ENCODE measurements at places on chromosomes 6 and 20.

DNA sequence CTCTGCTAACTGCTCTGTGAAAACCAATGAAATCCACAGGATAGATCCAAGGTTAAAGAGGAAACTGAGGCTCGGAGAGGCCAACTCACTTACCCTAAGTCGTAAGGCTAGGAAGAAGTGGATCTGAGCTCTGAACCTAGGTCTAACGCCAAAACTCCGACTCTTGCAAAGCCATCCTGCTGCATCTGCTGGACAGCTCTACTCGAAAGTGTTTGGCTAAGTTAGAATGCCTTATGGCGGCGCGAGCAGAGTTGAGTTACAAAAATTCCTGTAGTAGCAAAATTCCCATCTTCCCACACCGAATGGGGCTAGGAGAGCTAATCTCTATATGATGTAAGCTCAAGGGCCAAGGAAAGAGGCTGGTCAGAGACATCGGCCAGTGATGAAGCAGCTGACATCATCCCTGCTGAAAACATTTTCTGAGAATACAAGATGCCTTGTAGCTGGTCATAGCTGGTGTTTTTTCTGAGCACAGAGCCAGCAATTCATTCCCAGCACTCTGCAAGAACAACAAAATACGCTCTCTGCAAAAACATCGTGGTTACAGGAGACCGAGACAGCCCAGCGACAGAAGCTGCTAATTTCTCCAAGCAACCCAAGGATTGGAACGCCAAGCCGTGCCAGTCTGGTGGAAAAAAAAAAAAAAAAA, 1.8 kb downstream of the SPATA2 start:
- no peak for DNase-seq

- no peak for DNase-seq
Observed at GRCh38 chr20:1422753-1423152, 29.9 kb upstream of the FKBP1A start.

- no peak for DNase-seq
Observed at GRCh38 chr20:41135187-41135887, 2.0 kb upstream of the PLCG1 start.

GRCh38 chr6:68880050-68880813, 245.2 kb downstream of the ADGRB3 start:
- DNase-seq: no peak

DNA sequence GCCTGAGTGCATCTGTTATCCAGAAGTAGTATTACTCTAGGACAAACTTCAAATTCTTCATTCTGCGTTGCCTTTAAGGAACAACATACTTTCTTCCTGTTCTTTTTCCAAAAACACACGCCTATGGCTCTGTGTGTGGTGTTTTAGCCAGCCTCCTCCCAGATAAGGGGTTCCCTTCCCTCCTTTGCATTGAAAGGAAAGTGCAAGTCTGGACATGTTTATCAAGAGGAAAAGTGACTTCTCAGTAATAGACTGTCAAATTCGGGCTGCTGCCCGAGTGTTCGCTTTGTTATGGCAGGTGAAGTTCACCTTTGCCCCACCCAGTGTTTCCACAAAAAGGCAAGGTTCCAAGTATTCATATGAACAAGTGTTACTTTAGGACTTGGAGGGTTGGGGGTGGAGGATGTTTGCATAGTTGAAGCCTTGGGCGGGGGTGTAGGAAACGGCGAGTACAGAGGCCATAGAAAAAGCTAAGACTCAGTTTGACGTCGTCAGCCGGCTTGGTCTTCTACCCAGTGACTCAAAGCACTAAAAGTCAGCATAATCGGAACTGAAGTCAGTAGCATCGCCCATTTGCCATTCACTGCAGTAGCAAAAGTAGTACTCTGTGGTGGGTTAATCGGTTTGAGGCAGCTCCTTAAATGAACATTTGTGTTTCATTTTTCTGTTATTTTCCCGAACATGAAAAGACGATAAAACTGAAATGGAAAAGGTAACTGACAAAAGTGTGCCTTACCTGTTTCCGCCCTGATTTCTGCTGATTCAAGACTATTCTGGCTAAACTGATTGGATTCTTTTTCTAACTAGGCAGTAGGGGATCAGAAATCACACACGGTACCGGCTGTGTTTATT, 12.5 kb downstream of the PRDM1 start:
- no peak for DNase-seq

DNA sequence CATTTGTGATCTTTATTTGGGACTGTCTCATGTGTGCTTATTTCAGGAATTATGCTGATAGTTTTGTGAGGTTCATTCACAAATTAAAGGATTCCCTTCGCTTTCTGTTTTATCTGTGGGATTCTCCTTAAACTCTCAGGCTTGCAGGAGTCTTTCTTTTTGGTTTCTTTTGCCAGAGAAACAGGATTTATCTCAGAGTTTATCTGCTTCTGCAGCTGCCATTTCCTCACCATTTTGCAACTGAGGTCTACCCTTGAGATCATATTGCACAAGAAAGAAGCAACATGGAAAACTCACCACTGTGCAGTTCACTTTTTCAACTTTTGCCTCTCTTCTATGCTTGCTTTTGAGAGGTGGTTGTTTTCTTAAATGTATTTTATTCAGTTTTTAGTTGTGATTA, 201.0 kb downstream of the PRL start:
- no peak for DNase-seq

GRCh38 chr6:79450984-79451383, 86.2 kb downstream of the LCA5 start:
- DNase-seq: no peak

GRCh38 chr6:5208057-5208456, 52.7 kb downstream of the LYRM4 start:
- no peak for DNase-seq

- DNase-seq: no peak
Observed at GRCh38 chr6:150934380-150934779, 68.9 kb downstream of the MTHFD1L start.

DNA sequence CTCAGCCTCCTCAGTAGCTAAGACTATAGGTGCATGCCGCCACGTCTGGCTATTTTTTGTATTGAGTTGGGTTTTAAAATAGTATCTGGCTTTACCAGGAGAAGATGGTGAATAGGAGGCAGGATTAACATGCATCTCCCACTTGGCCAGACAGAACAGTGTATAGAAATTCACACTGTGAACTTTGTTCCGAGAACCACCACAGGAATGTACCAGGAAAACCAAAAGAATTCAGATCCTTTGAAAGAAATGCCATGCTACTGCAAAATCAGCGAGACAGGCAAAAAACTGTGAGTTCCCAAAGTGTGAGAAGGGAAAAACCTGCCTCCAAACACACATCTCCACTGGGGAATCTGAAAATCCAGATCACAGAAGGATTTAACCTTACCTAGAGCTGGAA, 327.6 kb downstream of the NKAIN2 start:
- DNase-seq: no peak

DNA sequence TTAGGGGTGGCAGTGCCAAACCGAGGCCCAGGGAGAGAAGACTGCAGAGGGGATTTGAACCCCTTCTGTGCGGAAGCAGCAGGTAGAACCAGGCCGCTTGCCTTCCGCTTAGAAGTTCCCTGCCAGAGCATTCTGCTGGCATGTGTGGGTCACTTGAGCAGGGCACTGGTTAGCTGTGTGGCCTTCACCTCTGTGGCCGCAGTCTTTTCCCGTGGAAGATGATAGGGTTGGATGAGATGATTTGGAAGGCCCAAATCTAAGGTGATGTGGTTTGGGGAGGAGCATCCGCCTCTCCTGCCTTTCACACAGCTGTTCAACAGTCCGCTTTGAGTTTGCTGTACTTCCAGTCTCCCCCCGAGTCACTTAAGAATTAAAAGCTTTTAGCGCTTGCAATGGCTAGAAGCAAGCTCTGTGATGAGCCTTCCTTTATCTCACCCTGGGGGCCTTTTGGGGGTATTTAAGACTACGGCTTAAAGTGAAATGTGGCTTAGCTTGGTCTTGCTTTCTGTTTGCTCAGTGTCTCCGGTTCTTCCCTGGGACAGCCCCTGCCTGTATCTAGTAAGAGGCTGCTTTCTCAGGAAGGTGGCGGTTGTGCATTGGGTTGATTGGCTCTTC, 743 bp downstream of the CMTR1 start:
- no peak for DNase-seq

DNA sequence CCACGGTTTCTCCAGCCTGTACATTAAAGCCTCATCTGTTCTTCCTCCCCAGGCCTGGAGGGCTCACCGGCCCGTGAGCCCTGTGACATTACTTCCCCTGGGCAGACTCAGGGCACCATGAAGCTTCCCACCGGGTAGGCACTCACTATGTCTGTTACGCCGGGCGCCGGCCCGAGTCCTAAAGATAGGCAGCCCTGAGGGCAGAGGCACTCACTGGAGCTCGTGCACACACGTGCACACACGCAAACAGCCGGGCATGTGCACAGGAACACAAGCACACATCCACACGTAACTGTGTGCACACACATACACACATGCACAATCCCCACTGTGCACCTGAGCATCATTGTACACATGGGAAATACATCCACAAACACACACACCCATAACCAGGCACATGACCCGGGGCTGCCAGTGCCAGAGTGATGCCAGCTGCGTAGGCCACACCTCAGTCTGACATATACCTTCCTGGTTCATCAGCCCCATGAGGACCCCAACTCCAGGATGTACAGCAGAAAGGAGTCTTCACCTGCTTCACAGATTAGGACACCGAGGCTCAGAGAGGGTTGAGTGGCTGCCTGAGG, 83.7 kb downstream of the YTHDF1 start:
- no peak for DNase-seq

DNA sequence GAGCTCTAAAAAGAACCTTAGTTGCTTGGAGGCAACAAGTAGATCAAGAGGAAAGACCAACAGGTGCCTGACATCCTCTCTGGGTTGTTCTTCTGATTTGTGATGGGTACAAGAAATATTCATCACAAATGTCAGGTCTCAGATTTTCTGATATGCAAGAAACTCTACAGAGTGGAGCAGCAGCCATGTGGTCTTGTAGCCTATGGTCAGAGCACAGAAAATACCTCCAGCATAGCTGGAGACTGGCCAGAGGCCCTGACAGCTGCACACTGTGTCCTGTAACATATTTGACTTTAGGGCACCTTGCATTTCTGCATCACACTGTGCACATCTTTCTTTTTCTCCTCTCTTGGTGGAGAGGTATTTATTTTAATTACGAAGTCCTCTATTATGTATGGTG, 116.3 kb downstream of the GMPR start:
- no peak for DNase-seq

- DNase-seq: no peak
Observed at GRCh38 chr6:41222513-41222912, 5.6 kb upstream of the TREML4 start.

DNA sequence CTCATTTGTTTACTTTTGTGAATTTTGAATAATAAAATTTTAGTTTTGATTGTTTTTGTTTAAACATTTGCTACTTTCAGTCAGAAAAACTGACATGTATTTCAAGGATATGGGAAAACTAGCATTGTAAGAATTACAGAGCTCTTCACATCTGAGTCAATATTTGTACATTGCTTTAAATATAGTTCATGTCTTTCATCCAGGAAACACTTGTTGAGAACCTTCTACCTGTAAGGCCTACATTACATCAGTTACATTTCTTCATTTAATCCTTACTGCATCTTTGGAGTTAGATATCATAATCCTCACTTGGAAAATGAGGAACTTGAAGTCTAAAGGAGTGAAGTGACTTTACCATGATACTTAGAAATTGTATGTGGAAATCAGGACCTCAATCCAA, 242.9 kb downstream of the KCNQ5 start:
- no peak for DNase-seq

GRCh38 chr6:156948807-156949206, 171.6 kb downstream of the ARID1B start:
- DNase-seq: no peak

GRCh38 chr6:111604259-111605099, 1.2 kb downstream of the TRAF3IP2 start:
- no peak for DNase-seq

GRCh38 chr6:10719296-10719963, 3.4 kb upstream of the TMEM14C start:
- no peak for DNase-seq

- DNase-seq: no peak
Observed at GRCh38 chr20:11350126-11351005, 567.3 kb upstream of the BTBD3 start.

DNA sequence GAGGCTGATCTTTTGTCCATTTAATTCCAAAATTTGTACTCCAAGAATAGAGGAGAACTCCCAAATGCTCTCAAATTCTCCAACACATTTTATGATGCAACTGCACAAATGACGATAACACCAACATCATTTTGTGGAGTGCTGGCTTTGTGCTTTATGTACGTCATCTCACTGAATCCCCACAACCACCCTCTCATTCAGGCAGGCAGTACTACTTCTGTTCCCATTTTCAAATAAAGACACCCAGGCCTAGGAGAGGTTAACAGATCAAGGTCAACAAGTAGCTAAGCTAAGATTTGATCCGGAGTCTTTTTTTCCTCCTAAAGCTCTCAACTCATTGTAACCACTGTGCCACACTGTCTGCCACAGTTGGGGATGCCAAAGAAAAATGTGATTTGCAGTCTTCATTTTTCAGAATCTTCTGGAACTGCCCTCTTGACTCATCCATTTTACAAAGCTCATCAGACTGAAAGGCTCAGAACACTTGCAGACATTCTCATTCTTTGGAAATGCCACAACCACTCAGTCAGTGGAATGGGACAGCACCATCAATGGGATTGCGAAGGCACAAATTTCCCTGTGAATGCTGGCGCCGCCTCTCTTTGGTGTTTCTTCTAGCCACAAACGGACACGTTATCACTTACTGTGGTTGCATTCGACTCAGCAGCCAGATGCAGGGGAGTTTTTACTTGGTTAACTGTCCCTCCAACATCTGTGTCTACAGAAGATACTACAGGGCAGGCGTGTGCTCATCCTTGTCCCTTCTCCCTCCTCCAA, 184.4 kb downstream of the GJA10 start:
- no peak for DNase-seq

DNA sequence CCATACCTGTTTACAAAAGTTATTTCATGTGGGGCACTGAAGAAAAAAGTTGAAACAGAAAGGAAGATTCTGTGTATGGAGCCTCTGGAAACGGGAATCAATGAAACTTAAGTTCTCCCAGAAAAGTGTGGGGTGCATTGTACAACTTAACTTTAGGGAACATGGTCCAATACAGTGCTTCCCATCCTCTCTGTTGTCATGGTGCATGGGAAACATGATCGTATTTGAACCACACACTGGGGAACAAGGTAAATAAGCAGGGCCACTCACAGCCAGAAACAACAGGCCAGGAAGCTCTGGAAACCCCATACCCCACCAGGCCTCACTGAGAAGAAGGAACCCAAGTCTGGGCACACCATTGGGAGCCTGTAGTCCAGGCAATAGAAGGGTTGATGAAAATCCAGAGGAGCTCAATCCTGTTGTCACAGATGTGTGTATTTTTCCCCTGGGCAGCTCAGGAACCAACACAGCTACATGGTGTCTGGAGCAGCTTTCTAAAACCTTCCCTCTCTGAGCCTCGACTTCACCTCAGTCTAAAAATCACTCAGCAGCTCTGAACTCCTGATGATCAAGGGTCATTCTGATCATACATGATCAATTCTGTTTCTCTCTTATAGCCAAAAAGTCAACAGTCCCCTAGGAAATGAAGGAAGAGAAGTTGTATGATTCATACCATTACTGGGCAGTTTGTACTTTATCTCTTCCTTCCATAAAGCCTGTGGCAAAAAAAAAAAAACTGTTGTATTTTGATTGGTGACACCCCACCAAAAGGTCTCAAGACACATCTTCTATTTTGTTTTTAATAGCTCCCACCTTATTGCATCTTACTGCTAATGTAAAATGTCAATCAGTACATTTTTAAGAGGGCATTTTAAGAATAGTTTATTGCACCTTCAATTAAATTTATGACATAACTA, 198.5 kb upstream of the TAB2 start:
- DNase-seq: no peak

- DNase-seq: no peak
Observed at GRCh38 chr6:168181316-168181715, 102.3 kb upstream of the FRMD1 start.

- DNase-seq: no peak
Observed at GRCh38 chr20:44790638-44791393, 19.5 kb downstream of the RIMS4 start.
